A549 treated with Hydrocortisone at 1 μM for 4 hours (cell line): ENCODE measurements at places on chromosomes 13 and 19. TPM values are rescaled to one million over a fixed set of nuclear protein-coding genes. Genes with fewer than 3 reads are reported as not detected.

BTBD2 gene
- total RNA-seq: 35.7 to 46.5 TPM (median 41.7 TPM) in 5 replicates

ZNF415 gene
- not detected in 5 replicates for total RNA-seq

ZNF730 gene
- not detected in 5 replicates for total RNA-seq

IFNL1 gene
- total RNA-seq: 0.10 to 0.33 TPM (median 0.13 TPM) in 4 of 5 replicates, not detected in the other

MCF2L gene
- total RNA-seq: 0.31 to 0.61 TPM (median 0.44 TPM) in 5 replicates

ATP4B gene
- total RNA-seq: not detected in 5 replicates

VSTM2B gene
- total RNA-seq: not detected in 5 replicates

CD177 gene
- 0.07 to 0.11 TPM (median 0.08 TPM) in 4 of 5 replicates, not detected in the other for total RNA-seq

NBEA gene
- total RNA-seq: 1.3 to 2.7 TPM (median 1.9 TPM) in 5 replicates

FGF21 gene
- total RNA-seq: not detected in 5 replicates

SLC35E1 gene
- total RNA-seq: 18.1 to 19.8 TPM (median 19.1 TPM) in 5 replicates

ZNF575 gene
- total RNA-seq: 1.3 to 2.1 TPM (median 2.0 TPM) in 5 replicates

SERTAD1 gene
- 22.6 to 39.9 TPM (median 30.9 TPM) in 5 replicates for total RNA-seq

CCL25 gene
- total RNA-seq: not detected in 5 replicates

METTL21C gene
- total RNA-seq: not detected in 5 replicates

ZNF560 gene
- not detected in 5 replicates for total RNA-seq

DUS3L gene
- total RNA-seq: 26.8 to 30.4 TPM (median 28.9 TPM) in 5 replicates

OR7A5 gene
- not detected in 5 replicates for total RNA-seq

SOX21 gene
- 0.36 to 0.51 TPM (median 0.44 TPM) in 5 replicates for total RNA-seq

OR7C1 gene
- total RNA-seq: not detected in 5 replicates

CD22 gene
- 0.68 to 1.2 TPM (median 0.95 TPM) in 5 replicates for total RNA-seq

ZNF221 gene
- total RNA-seq: 0.51 to 0.84 TPM (median 0.60 TPM) in 5 replicates

CEACAM16 gene
- 0.08 to 0.12 TPM (median 0.08 TPM) in 4 of 5 replicates, not detected in the other for total RNA-seq

REEP6 gene
- total RNA-seq: 3.9 to 6.6 TPM (median 4.9 TPM) in 5 replicates

CCNE1 gene
- 22.3 to 24.4 TPM (median 23.0 TPM) in 5 replicates for total RNA-seq

ZNF329 gene
- total RNA-seq: 2.6 to 3.3 TPM (median 3.1 TPM) in 5 replicates

WASF3 gene
- 0.08 to 0.20 TPM (median 0.11 TPM) in 5 replicates for total RNA-seq

ZNF729 gene
- not detected in 5 replicates for total RNA-seq

ZNF350 gene
- total RNA-seq: 3.3 to 6.3 TPM (median 3.6 TPM) in 5 replicates

KIR2DL4 gene
- total RNA-seq: not detected in 5 replicates

RASAL3 gene
- 0.10 TPM in 1 of 5 replicates, not detected in the others for total RNA-seq

LENG9 gene
- 4.7 to 7.9 TPM (median 6.6 TPM) in 5 replicates for total RNA-seq

LINGO3 gene
- 0.05 to 0.07 TPM in 2 of 5 replicates, not detected in the others for total RNA-seq

ATP8B3 gene
- 2.6 to 3.6 TPM (median 3.3 TPM) in 5 replicates for total RNA-seq
